ENCODE measurements at places on chromosomes 7 and 10. TPM values are rescaled to one million over a fixed set of nuclear protein-coding genes. Genes with fewer than 3 reads are reported as not detected.
A peak's percentile ranks its signal among the peaks of the same experiment; 100 is the strongest.

DNA sequence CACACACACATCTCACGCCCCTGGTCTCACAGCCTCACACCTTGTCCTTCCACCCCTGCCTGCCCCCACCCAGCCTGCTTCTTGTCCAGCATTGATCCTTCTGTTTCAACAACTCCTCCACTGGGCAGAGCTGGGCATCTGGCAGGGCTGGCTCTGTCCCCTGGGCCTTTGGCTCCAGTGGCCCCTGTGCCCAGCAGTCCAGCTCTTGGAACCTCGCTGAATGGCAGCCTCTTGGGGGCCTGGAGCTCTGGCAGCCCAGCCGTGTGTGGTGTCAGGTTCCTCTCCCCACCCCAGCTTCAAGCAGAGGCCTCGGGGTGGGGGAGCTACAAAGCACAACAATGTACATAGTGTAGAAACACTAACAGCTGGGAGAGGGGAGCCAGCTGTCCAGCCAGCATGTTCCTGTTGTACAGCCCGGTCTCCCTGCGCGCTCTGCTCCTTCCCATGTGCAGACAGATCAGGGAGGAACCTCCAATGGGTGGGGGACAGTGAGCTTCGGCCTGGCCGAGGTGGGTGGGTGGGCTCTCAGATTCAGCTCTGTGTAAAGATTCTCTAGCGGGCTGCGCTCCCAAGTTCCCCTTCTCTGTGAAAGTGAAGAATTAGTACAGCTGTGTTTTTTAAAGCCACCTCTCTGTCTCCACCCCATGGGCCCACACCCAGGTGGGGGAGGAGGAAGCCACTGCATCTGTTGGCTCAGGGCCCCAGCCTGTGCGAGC lies 19.4 kb downstream of the ZMIZ2 start:
- peak; percentile 75 for DNase-seq

- DNase-seq = no peak
Observed at GRCh38 chr10:19606968-19607367, 209.3 kb upstream of the PLXDC2 start.

- no peak for DNase-seq
Observed at GRCh38 chr7:117157241-117158209, 165.3 kb downstream of the WNT2 start.

GRCh38 chr7:94364816-94365215 lies 29.9 kb upstream of the COL1A2 start:
- no peak for DNase-seq

- DNase-seq = no peak
Observed at GRCh38 chr7:100210805-100211204, 8.9 kb upstream of the PVRIG start.

GRCh38 chr10:59829601-59830000 lies 76.3 kb upstream of the MRLN start:
- no peak for DNase-seq

- no peak for DNase-seq
Observed at GRCh38 chr10:31888442-31888841, 40.2 kb downstream of the ARHGAP12 start.

GRCh38 chr10:7967035-7967434 lies 87.5 kb upstream of the GATA3 start:
- no peak for DNase-seq

Gene NXPH1
- 0.25 TPM for polyA plus RNA-seq

Gene MET
- 52.6 TPM for polyA plus RNA-seq

All from left kidney (tissue), 8 donors.